Left renal cortex interstitium (tissue), 4 donors: ENCODE measurements at places on chromosomes 6 and 20.

- no peak for DNase-seq
Observed at GRCh38 chr20:61633004-61633403, 380.9 kb downstream of the CDH4 start.

DNA sequence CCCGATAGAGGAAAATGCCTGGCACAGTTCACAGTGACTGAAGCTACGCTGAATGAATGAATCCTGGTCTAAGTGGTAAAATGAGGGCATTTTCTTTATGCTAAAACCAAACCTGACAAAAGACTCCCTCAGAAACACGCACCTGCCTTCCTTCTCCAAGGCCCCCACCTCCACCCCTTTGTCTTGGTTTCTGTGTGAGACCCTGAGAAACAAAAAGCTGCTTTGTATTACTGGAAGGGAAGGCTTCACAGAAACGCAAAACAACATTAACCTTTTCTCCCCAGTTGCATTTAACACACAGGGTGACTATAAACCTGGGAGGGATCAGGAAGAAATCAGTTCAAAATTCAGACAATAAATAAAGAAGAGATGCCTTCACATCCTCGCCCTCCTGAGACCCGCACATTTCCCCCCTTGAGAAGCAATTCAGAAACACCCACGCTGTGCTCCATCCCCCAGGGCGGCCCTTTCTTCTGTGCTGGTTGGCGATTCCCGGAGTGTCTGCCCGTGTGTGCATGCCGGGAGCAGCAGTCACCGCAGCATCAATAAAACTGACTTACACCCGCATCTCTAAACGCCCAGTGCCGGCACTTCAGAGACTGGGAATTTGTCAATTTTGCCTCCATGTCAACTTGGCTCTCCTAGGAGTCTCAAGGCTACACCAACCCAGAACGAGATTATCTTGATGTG is 67.2 kb upstream of the TRAF3IP2 start:
- no peak for DNase-seq

- no peak for DNase-seq
Observed at GRCh38 chr6:119264854-119265397, 84.6 kb downstream of the MAN1A1 start.

DNA sequence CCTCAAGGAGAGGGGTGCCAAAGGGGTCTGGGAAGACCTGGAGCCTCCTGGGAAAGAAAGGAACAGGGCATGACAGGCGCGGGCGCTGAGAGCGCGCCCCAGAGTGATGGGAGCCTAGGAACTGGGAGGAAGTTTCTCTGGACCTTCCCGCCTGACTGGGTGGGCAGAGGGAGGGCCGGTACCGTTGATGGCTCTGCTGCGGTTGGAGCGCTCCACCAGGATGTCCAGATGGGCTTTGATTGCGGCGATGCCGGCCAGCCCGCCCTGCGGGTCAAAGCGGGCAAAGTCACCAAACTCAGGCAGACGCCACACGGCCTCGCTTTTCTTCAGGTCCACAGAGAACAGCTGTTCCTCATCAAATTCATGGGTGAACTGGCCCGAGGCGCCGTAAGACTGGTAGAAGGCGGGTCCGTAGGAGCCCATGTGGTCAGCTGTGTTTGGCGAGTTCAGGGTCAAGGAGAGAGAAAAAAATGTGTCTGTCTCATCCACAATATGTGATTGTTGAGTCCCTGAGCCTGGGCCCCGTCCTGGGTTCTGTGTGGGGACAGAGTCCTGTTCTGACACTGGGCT is 1.5 kb downstream of the HLA-DOA start:
- no peak for DNase-seq

GRCh38 chr6:17452096-17452495 is 58.7 kb downstream of the CAP2 start:
- DNase-seq, result no peak

DNA sequence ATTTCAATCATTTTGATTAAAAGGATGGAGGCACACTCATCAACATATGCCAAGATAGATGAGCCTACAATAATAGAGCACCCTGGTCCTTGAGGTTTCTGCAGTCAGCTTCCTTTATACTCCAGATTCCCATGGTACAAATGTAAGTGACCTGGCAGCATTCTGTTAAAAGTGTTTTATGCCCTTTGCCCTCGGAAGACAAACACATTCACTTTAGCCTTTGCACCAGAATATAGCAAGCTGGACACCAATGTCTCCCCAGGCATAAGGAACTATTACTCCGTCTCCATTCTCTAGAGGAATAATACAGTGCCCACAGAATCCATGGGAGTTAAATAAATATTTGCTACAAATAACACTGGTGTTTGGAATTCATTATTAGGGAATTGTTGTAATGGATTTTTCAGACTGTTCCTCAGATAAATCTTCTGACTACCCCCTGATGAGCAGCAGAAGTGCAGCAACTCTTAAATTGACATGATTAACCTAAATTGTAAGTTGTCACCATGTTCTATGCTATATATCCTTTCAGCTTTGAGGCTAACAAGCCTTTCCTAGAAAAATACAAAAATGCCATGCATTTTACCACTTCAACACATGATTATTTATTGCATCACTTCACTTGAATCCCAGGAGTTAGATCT is 340.2 kb downstream of the TBC1D32 start:
- no peak for DNase-seq
